ENCODE measurements at places on chromosomes 11 and 22. TPM values are rescaled to one million over a fixed set of nuclear protein-coding genes. Genes with fewer than 3 reads are reported as not detected.

OR5L2 gene
- not detected for polyA plus RNA-seq

MS4A6E gene
- not detected for polyA plus RNA-seq

POLR2F gene
- polyA plus RNA-seq: 429 TPM

TLCD5 gene
- 5.2 TPM for polyA plus RNA-seq

UCP3 gene
- polyA plus RNA-seq: 0.40 TPM

KCNE3 gene
- polyA plus RNA-seq: 2.4 TPM

PANX3 gene
- not detected for polyA plus RNA-seq

PSMA1 gene
- 338 TPM for polyA plus RNA-seq

F2 gene
- 0.31 TPM for polyA plus RNA-seq

PGA5 gene
- 0.45 TPM for polyA plus RNA-seq

GRCh38 chr11:110000031-110000502 lies 93.1 kb upstream of the ZC3H12C start:
- DNase-seq: no peak

GRCh38 chr22:44201665-44202064 lies 20.9 kb downstream of the PARVG start:
- no peak for DNase-seq

- no peak for DNase-seq
Observed at GRCh38 chr11:34064291-34064690, 12.8 kb downstream of the CAPRIN1 start.

- peak; percentile 83 for DNase-seq
Observed at GRCh38 chr22:45602824-45603595, 68.6 kb upstream of the ATXN10 start.

GRCh38 chr11:118536726-118537125 lies 5.7 kb downstream of the TMEM25 start:
- no peak for DNase-seq

- no peak for DNase-seq
Observed at GRCh38 chr11:102396708-102397563, 49.9 kb downstream of the BIRC2 start.

- no peak for DNase-seq
Observed at GRCh38 chr11:34478845-34479663, 34.5 kb downstream of the ELF5 start.

GRCh38 chr11:110340436-110340835 lies 44.0 kb upstream of the RDX start:
- no peak for DNase-seq

DNA sequence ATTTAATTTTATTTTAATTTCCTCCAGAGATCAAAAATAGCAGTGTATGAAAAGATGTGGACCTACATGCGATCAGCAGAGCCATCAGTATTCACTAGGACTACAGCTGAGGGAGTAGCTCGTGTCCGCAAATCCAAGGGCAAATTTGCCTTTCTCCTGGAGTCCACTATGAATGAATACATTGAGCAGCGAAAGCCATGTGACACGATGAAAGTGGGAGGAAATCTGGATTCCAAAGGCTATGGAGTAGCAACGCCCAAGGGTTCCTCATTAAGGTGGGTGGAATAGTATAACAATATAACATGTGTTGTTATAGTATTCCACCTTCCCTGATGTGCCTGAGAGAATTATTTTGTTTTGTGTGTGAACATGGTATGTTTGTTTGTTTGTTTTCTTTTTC lies 88.3 kb downstream of the MSANTD4 start:
- no peak for DNase-seq

- DNase-seq: no peak
Observed at GRCh38 chr11:126423154-126423553, 67.7 kb downstream of the ST3GAL4 start.

GRCh38 chr11:18706330-18707243 lies 8.0 kb downstream of the TMEM86A start:
- DNase-seq: peak; percentile 88

DNA sequence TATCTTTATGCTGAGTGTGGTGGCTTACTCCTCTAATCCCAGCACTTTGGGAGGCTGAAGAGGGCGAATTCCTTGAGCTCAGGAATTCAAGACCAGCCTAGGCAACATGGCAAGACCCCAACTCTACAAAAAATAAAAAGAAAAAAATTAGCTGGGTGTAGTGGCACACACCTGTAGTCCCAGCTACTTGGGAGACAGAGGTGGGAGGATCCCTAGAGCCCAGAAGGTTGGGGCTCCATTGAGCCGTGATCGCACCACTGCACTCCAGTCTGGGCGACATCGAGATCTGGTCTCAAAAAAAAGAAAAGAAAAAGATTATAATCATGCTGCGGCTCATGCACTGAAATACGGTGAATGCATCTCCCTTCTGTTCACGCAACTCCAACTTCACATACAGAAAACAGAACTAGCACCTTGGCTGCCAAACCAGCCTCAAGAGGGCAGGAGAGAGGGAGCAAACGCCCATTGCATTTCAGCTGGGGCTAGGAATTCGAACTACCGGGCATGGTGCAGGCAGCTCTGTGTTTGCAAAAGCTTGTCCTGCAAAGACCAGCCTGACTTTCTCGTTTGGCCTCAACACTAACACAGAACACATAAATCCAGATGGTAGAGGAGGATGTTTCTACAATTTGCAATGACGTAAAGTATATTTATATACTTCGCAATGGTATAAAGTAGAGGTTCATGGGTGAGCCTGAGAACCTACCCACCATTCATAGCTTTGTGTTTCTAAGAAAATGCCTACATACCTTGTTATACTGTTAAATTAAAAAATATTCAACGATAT lies 6.3 kb upstream of the SYNGR1 start:
- DNase-seq: peak; percentile 88

- peak; percentile 66 for DNase-seq
Observed at GRCh38 chr11:47378010-47378835, at the start of gene SPI1. TSS of gene SPI1 (minus strand) at chr11:47378547. CDS start at chr11:47378353, 194 bp downstream.

GRCh38 chr22:22995166-22995565 lies 75.2 kb upstream of the GNAZ start:
- no peak for DNase-seq

DNA sequence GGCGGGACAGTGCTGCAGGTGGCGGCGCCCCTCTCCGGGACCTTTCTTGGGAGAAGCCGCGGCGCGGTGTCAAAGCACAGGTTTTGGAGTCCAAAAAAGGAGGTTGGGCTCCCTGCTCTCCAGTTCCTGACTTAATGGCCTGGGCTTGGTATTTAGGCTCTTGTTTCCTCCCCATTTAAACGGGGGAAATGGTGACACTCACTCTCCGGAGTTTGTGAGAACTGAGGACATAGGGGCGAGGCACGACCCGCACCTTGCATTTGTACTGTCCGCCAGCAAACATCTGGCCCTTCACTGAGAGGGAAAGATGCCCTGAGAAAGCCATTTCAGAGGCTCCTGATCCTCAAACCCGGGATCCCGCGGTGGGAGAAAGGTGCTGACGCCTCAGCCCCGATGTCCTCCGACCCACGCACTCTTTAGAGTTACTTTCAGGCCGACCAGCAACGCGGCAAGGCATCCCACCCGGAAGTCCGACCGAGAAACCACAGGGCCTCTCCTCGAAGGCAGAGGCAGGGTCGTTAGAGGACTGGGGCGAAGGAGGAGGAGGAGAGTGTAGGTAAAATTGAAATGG lies 2.9 kb upstream of the WDR74 start:
- peak; percentile 67 for DNase-seq

GRCh38 chr22:48927591-48927990 lies 900.1 kb downstream of the BRD1 start:
- DNase-seq: no peak

GRCh38 chr11:124041254-124041653 lies at the start of gene OR10G7:
TSS of gene OR10G7 (minus strand) at chr11:124041325. CDS start at chr11:124039001, 2,324 bp downstream.
- no peak for DNase-seq

DNA sequence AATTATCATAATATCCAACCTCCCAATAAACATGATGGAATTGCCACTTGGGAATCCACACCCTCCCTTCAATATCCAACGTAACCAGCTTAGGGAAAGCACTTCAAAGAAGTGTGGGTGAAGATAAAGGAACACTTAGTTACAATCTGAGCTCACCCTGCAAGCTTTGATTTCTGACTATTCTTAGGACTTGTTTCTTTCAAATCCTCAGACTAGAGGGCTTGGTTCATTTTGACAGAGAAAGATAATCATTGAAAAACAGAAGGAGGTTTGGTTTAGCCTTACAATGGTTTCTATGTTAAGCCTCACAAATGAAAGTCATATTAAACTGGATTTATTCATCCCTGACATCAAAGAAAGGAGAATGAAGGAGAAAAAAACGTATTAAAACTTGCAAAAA lies 57.9 kb upstream of the SYT13 start:
- no peak for DNase-seq

DNA sequence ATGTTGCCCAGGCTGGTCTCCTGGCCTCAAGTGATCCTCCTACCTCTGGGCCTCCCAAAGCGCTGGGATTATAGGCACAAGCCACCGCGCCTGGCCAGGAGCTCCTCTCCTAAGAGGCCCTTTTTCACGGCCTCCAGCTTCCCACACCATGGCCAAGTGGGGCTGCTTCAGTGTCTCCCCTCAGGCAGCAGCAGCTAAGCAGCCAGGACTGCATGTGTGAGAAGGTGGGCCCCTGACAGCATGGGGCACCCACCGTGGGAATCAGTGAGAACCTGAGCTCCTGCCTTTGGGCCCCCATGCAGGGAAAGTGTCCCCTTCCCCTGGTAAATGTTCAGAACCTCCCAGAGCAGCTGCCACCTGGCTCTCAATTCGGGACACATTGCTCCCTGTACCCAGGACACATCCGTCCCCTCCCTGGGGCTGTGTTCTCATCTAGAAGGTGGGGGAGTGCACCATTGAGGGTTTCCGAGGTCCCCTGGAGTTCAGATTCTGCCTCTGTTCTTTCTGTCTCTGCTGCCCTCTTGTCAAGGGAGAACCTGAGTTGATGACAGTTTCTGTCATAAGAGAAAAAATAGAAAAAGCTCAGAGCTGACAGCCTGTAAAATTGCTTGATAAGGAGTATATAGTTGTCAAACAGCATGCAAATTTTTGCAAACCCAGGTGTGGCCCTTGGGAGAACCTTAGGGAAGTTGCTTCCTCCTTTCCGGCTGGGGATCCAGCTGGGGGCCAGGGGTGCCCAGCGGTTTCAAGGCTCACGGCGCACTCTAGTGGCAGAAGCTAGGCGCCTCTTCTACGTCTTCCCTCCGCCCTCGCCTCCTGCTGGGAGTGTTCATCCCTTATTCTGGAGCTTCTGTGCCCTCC lies 29.7 kb downstream of the FAM83F start:
- DNase-seq: peak; percentile 93

- no peak for DNase-seq
Observed at GRCh38 chr11:115077740-115078139, 399.4 kb downstream of the NXPE2 start.

GRCh38 chr11:96254087-96254486 lies 88.9 kb downstream of the MAML2 start:
- DNase-seq: peak; percentile 22

DNA sequence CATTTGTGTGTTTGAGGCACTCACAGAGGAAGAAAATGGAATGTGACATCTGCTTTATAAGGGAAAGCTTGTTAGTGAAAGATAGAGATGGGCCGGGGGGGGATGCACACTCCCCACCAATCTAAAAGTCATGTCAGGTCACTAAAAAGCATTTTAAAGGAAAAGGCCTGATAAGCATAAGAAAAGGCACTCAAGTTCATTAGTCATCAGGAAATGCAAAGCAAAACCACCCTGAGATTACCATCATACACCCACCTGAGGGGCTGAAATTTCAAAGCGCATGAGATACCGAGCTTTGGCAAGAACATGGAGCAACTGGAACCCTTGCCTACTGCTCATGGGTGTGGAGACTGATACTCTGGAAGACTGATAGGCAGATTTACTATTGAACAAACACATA lies 77.9 kb upstream of the ANO1 start:
- DNase-seq: no peak

GRCh38 chr22:37484480-37485394 lies 1.4 kb downstream of the MFNG start:
- DNase-seq: no peak

DNA sequence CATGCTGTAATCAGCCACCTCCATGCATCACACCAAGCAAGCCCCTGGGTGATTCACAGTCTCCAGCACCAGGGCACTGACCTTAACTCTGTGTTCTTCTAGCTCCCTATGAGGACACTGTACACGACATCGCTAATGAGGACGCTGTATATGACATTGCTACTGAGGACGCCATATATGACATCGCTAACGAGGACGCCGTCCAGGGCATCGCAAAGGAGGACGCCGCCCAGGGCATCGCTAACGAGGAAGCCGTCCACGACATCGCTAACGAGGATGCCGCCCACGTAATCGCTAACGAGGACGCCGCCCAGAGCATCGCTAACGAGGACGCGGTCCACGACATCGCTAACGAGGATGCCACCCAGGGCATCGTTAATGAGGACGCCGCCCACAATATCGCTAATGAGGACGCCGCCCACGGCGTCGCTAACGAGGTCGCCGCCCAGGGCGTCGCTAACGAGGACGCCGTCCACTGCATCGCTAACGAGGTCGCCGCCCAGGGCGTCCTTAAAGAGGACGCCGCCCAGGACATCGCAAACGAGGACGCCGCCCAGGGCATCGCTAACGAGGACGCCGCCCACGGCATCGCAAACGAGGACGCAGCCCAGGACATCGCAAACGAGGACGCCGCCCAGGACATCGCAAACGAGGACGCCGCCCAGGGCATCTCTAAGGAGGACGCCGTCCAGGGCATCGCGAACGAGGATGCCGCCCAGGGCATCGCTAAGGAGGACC lies 34.5 kb upstream of the DGCR6L start:
- no peak for DNase-seq

GRCh38 chr22:21449531-21450319 lies 17.5 kb upstream of the TMEM191C start:
- DNase-seq: no peak
